ENCODE measurements at places on chromosomes 6 and 20. TPM values are rescaled to one million over a fixed set of nuclear protein-coding genes. Genes with fewer than 3 reads are reported as not detected.

DNA sequence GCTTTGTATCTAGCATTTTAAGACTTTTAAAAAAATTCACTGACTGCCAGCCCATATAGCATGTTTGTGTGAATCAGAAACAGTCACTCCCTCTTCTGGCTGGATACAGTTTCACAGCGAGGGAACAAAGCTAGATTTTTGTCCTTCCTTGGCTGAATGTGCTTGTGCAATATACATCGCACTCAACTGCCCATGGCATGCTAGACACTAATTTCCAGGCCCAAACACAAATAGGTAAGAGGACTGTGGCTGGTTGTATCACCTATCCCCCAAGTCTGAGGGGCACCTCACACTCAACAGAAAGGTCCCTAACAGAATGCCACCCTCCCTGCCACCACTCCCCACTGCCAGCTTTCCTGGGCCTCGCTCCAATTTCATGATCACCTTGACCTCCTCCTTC is 16.2 kb upstream of the BLCAP start:
- peak; percentile 48 for DNase-seq

GRCh38 chr6:84773431-84774156 is 9.2 kb upstream of the TBX18 start:
- DNase-seq, result peak; percentile 32

Gene TMC2
- total RNA-seq, result not detected

DNA sequence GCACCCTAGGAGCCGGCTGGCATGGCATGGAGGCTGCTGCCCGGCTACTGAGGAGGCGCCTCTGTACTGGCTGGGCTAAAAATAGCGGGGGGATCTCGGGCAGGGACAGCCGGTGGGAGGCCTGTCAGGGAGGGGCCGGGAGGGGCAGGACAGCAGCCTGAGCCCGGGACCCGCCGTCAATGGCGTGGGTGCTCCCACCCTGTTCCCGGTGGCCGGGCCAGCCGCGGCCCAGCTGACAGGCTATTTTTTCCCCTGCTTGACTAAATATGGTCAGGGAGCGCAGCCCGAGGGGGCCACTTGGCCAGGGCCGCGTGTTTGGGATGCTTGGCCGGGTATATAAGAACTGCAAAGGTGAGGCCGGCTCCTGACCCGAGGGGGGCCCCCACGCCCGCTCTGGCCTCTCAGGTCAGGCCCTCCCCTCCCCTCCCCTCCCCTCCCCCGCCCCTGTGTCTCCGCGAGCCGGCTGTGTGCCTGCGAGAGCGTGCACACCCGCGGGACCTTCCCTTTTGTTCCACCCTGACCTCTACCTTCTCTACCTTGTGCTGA is 74.4 kb upstream of the GATA5 start:
- no peak for DNase-seq

Gene PDYN
- not detected for total RNA-seq

DNA sequence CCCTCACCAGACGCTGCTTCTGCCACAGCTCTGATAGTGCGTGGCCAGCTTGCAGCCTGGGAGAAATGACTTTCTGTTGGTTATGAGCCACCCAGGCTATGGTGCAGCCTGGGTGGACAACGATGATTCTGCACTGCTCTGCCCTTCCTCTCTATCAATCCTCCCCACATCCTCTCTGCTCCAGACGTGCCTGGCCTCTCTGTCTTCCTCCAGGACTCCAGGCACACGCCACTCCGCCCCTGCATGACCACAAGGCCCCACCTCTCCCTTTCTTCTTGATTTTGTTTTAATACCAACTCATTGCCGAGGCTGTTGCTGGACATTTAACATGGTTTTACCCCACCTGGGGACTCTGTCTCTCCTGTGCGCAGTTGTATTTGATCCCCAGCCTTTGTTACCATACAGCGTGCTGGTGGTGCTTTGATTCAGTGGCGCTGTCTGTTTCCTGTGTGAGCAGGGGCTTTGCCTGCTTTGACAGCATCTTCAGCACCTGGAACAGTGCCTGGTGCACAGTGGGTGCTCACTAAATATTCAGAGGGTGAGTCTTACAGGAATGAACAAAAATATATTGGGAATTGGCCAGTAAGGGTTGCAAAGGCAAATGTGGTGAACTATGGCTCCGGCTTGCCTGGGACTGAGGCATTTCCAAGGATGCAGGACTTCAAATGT is 280.9 kb downstream of the CDH26 start:
- DNase-seq, result no peak

Gene B3GALT4
- 2.0 TPM for total RNA-seq

- DNase-seq, result no peak
Observed at GRCh38 chr6:11054722-11055121, 10.6 kb upstream of the ELOVL2 start.

- DNase-seq, result peak; percentile 88
Observed at GRCh38 chr6:112298816-112299281, 44.5 kb upstream of the LAMA4 start.

Gene KIF13A
- total RNA-seq, result 25.5 TPM

Gene KHDC1L
- not detected for total RNA-seq

Gene RIPPLY2
- total RNA-seq, result not detected

Gene BNIP5
- not detected for total RNA-seq

GRCh38 chr6:71537717-71538116 is 249.1 kb downstream of the OGFRL1 start:
- no peak for DNase-seq

GRCh38 chr20:1212607-1213396 is 9.5 kb downstream of the C20orf202 start:
- peak; percentile 79 for DNase-seq

DNA sequence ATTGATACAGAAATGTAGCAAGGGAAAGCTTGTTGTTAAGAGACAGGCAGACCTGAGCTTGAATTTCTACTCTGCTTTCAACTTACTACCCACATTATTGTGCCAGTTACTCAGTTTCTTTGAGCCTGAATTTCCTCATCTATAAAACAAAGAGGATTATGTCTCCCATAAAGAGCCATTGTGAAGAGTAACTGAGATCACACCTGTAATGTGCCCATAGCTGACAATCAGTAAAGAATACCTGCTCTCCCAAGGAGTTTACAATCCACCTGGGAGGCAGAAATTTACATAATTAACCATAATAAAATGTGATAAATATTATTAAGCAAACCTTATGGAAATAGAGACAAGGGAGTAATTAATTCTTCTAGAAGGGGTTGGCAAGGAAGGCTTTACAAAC is 204.9 kb downstream of the EPM2A start:
- DNase-seq, result no peak

DNA sequence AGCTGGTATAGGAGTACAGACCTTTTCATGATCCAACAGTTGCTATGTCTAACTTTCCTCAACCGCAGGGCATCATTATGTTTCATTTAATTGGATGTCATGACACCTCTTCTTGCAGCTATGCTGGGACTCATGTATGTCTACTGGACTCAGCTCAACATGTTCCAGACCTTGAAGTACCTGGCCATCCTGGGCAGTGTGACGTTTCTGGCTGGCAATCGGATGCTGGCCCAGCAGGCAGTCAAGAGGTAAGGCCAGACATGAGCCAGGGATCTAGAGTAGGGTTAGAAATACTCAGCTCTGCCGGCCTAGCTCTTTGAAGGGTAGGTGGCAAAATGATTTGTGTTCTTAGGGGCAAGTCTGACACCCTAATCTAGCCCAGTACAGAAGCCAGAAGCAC is 25.2 kb downstream of the GHRH start:
- no peak for DNase-seq

- DNase-seq, result no peak
Observed at GRCh38 chr6:146593986-146594385, 4.8 kb upstream of the ADGB start.

GRCh38 chr6:105536961-105537360 is 134.1 kb upstream of the PREP start:
- DNase-seq, result no peak

DNA sequence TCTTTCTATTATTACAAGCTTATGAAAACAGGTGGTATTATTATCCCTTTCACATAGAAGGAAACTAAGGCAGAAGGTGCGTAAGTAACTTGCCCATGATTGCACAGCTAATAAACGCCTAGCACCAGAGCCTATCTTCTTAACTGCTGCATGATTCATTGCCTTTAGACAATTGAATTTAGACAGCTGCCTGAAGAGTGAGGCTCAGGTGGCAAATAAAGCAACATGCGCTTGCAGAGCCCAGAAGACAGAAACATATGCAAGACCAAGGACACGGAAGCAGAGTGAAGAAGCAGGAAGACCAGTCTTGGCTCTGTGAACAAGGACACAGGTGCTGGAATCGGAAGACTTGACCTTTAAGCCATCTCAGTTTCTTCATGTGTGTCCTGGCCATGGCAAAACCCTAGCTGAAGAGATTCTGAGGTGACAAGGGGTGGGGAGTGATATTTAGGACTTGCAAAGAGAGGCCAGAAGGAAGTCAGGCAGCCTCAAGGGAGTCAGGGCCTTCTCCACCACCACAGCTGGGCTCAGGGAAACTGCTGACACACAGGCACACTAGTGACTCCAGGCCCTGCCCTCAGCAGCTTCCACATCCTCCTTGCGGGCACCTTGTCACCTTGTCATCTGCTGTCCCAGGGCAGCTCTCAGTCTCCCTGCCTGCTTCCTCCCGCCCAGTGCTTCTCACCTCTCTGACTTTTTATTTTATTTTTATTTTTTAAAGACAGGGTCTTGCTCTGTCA is 91.7 kb upstream of the SLC22A16 start:
- no peak for DNase-seq

GRCh38 chr6:43799551-43800297 is 29.7 kb downstream of the VEGFA start:
- DNase-seq, result no peak

GRCh38 chr6:12049165-12049564 is 37.1 kb downstream of the HIVEP1 start:
- DNase-seq, result no peak

DNA sequence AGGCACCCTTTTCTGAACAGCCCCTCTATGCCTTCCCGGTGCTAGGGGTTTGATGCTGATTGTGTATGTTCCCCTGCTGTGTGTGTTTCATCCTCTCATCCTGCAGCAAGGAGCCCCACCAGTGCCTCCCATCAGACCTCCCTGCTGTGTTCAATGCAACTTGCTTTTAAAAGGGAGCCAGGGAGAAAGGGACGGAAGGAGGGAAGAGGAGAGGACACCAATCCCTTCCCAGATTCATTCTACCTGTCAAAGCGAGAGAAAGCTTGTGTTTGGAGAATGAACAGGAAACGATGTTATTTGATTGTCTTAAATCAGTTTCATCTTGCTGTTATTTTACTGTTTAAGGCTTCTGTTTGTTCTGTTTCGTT is 259.2 kb downstream of the ADGB start:
- DNase-seq, result no peak

- DNase-seq, result peak; percentile 94
Observed at GRCh38 chr6:89352278-89353117, at the start of gene UBE2J1. Gene UBE2J1, minus strand, starts transcription at chr6:89352722. Its CDS starts 153 bp downstream, at chr6:89352569.

DNA sequence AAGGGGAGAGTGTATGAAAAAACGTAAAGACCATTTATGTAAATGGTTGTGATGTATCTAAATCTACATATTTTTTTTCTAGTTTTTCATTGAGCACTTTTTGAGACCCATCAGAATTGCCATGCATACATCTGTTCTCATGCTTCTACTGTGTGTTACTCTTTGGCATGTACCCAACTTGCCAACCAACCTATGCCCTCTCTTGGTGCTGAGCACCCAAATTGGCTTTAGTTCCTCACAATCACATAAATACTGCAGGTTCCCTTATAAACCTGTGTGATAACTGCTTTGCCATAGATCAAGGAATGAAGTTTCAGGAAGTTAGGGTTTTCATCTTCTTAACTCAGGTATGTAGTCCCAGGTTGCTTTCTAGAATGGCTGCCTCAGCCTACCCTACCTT is 7.8 kb downstream of the ENPP3 start:
- DNase-seq, result no peak

DNA sequence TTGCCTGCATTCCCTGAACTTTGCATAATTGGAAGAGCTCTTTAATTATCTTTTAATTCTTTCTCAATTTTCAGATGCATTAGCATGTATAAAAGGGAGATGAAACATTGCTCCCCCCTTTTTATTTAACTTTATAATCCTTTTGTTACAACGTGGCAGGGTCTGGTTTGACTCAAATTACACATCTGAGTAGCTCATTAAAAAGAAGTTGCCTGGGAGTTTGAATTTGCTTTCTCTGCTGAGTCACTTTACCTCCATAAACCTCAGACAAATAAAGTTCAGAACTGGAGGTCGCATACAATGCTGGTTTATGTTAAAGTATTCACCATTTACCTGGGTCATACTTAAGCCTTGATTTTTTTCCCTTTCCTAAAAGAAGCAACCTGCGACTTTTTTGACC is 495.2 kb downstream of the PREX1 start:
- no peak for DNase-seq

DNA sequence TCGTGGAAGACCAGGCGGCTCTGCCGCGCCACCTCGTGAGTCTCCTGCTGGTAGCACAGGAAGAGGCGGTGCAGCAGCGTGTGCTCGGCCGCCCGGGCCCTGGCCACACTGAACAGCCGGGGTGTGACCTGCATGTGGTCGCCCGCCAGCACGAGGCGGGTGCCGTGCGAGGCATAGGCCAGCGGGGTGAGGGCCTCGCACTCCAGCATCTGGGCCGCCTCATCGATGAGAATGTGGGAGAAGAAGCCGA is 7.0 kb downstream of the HELZ2 start:
- DNase-seq, result no peak

Gene HNF4A
- total RNA-seq, result not detected

Data from RPMI7951 (cell line).